ENCODE measurements at places on chromosomes 3 and 15.

GRCh38 chr3:139519998-139520737 is 19.4 kb downstream of the RBP1 start:
- DNase-seq: no peak

- peak; percentile 45 for DNase-seq
Observed at GRCh38 chr3:143644370-143645089, 203.7 kb downstream of the SLC9A9 start.

DNA sequence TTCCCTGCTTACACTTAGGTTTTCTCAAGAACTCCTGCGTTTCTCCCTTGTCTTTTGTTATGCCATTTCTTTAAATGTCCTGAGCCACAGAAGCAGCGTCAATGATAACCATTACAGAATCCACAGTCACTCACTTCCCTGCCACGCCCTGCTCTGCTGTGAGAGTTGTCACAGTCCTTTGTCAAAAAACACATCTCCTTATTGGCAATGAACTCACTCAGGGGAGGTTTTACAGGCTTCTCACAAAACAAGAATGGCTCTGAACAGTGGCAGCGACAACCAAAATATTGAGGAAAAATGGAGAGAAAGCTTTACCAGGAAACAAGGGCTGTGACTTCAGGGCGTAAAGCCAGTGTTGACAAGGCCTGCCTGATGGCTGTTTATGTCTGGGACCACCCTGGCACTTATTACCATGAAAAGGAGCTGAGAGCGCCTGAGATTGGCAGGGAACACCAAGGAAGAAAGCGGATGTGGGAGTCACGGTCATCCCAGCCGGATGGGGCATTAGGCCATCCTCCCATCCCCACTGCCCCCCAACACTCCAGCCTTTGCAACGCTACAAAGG is 111.5 kb downstream of the ADAMTS9 start:
- DNase-seq: no peak

DNA sequence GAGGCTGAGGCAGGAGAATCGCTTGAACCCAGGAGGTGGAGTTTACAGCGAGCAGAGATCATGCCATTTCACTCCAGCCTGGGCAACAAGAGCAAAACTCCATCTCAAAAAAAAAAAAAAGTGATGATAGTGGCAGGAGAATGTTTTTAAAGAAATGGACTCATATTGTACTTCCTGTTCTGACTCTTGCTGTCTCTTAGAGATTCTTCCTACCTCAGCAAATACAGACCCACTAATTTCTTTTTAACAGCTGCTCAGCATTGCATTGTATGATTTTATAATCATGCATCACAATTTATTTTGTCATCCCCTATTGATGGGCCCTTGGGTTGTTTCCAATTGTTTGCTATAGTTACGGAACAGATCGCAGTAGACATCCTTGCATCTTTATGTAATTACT is 8.8 kb upstream of the ANKDD1A start:
- no peak for DNase-seq

DNA sequence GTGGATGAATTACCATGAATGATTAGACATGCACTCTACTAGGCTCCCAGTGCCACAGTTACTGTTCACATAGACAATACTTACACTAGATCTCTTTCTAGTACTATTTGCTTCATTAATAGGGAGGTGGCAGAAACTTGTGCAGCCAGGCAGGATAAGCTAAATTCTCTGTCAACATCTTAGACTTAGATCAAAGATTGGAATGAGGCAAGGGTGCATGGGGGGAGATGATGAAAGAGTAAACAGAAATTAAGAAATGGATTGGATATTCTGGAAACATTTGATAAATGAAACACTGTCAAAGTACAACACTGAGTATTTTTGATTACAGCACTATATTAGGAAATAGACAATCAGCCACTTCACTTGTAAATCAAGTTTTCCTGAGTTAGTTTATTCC is 205.4 kb upstream of the TBC1D5 start:
- no peak for DNase-seq

- no peak for DNase-seq
Observed at GRCh38 chr3:123520656-123521055, 64.2 kb downstream of the HACD2 start.

DNA sequence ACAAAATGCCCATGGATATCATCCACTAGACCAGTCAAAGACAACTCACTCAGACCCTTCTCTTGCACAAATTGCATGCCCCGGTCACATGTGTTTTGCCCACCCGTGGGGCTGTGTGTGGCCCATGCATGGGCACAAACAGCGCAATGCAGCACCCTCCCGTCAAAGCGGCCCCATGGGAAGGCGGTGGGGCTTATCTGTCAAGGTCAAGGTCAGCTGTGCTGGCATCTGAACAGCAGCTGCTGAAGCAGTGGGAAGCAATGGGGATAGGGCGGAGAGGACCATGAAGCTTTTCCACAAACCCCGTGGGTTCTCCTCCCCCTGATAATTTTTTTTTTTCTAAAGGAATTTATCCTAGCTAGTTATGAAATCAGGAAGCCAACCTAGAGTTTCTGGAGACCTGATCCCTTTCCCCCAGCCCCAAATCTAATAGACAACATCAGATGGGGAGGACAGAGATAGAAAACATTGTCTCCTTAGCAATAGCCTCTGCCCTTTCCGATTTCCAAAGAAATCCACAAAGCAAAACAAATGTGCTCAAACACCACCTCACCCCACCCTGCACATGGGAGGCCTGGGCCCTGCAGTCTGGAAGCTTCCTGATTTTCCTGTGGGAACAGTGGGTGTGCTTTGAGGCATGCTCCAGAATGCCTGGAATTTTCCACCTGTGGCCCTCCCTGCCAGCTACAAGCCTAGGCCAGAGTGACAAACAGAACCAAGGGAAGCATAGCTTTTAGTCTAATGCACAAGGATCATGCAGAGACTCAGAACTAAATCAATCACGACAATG is 84.4 kb downstream of the BDH1 start:
- DNase-seq: no peak

DNA sequence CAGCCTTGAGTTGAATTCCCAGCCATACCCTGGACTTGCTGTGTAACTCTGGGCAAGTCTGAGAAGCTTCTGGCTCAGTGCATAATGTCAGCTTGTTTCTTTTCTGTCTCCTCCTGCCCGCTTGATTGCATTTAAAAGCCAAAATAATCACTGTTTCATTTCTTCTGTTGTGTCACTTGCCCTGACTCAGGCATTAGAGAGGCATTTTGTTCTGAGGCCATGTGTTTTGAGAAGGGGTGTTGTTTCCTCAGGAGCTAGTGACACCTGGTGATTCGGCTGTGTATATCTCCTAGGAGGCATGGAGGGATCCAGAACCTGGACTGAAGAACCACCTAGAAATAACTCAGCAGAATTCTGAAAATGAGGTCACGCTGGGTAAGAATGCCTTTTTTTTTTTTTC is 16.0 kb downstream of the WDR73 start:
- DNase-seq: no peak

GRCh38 chr3:162865466-162865865 is 1368.9 kb downstream of the OTOL1 start:
- DNase-seq: no peak

- DNase-seq: no peak
Observed at GRCh38 chr15:101306341-101307047, 11.4 kb upstream of the SNRPA1 start.

DNA sequence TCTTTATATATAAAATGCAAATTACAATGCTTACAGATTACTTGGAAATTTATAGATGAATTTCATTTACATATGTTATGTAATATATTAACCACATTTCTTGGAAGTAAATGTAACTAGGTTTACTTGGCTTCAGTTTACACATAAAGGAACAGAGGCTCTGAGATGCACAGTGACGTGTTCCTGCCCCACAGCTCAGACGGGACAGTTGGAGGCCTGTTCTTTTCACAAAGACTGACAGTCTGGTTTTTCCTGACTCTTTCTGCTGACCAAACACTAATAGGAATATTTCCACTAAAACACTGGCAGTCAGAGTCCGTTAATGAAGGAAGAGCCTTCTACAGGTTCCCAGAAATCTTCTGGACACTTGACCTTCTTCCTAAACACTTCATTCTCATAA is 336.1 kb downstream of the MFSD1 start:
- DNase-seq: no peak

DNA sequence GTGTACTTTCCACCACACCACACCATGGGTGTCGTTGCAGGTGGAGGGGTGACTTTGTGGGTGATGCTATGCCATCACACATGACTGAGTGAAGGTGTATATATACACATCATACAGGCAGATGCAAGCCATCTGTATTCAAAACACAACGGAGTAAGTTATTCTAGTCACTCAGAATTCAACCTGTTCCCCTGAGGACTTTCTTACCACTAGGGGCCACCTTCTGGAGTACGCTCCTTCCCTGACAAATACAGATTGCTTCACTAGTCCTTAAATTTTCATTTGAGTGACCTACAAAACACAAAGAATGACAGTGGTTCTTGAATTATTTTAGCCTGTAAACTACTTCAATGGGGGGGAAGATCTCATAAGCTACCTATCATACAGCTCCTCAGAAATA is 52.8 kb upstream of the NTRK3 start:
- no peak for DNase-seq

DNA sequence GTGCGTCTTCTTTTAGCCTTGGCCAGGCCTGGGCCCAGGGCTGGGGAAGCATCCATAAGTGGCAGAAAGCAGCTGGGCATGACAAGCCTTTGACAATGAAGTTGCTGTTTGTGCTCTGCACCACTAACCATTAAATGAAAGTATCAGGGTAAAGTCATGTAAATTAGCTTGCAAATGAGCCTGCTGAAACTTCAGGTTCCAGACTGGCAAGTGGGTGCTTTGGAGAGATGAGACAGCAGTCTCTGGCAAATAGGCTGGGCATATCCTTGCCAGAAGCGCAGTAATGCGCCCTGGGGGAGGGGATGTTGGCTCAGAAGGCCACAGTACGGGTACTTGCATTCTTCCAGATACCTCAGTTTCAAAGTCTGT is 40.7 kb downstream of the RAB6B start:
- no peak for DNase-seq

DNA sequence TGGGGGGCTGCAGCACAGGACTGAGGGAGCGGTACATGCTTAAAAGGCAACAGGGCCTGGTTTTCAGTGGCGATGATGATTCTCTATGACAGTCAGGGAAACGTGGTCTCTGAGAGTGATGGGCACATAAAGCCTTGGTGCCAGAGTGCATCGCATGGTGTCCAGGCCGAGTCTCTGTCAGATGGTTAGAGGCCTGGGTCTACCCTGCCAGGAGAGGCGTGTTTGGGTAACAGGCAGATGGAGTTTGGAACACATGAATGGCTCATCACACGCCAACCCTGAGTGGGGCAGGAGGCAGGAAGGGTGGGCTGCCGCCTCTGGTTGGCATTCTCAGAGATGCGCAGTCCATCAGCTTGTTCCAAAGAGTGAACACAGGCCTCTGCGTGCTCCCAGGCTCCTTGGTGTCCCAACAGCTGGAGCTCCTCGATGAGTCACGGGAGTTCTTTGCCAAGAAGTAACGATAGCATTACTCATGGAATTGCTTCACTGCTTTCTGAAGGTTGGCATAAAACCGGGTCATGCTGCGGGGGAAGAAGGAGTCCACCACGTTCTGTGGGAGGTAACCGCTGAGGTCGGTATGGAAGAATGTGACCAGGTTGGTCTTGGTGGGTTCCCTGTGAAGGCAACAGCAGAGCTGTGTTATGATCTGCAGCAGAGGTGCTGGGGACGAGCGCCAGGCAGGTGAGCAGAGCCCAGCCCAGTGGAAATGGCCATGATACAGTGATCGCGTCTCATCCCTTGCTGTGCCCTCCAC is 11.0 kb downstream of the STARD5 start:
- peak; percentile 52 for DNase-seq

DNA sequence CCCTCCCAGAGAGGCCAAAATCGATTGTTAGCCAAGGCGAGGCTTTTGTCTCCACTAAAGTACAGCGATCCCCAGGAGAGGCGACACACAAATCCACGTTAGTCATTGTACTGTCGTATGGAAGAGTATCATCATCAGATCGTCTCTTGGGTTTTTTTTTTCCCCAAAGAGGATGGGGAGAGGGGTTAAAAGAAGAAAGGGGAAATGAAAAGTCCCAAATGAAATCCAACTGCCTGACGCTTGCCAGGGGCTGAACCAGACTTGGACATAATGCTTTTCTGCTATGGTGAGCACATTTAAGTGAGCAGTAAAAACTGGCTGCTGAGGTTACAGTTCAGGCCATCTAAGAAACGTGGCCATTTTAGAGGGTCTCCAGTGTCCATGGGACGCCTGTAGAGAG is 37.9 kb upstream of the CTSH start:
- no peak for DNase-seq

GRCh38 chr3:177591379-177591778 is 394.1 kb upstream of the TBL1XR1 start:
- DNase-seq: peak; percentile 42

GRCh38 chr15:70792171-70792573 is 28.8 kb upstream of the UACA start:
- DNase-seq: no peak

- no peak for DNase-seq
Observed at GRCh38 chr3:39637807-39638206, 170.3 kb downstream of the MOBP start.

DNA sequence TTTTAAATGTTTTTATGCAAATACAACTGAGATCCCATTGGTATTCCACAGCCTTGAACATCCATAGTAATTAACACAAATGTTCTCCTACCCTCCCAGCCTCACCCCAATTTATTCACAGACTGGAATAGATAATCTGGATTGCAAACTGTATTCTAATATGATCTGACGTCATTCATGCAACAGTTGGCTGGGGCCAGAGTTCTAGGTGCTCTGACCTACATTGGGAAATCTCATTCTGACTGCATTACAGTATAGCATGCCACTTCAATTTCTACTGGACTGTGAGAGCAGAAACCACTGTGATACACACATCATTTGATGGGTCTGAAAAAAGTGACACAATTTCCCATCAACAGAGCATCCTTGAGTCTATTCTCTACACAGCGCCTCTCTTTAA is 403.1 kb downstream of the MAGI1 start:
- no peak for DNase-seq

GRCh38 chr3:124277144-124277890 is 285.4 kb upstream of the ROPN1 start:
- peak; percentile 64 for DNase-seq

DNA sequence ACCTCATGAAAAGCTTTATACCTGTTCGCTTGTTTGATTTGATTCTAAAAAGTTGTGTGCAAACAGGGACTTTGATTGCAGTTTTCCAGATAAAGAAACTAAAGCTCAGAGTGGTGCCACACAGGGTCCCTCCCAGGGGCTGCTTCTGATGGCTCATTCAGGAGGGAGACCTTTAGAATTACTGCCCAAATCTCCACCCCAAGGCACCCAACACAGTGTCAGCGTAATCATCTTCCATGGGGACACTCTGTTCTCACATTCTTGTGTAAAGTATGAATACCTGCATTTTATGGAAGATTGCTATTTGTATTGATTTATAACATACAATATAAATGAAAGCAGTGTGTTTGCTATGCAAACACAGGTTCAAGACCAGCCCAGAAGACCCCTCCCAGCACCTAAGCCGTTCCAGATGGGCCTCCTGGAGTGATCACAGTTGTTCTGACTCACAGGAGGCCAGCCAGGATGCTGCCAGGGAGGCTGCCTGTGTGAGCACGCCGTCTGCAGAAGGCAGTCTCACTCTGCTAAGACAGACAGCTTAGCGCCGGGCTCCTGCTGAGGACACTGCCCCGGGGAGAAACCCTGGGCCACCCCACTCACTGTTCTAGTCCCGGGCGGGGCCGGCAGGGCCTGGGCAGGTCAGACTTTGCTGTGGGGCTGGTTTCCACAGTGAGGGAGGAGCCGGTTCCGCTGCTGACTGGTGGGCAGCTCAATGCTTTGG is 185.6 kb downstream of the FAM43A start:
- no peak for DNase-seq

Data from tibial nerve (tissue), 4 donors.